ENCODE measurements at places on chromosomes 1 and 21. TPM values are rescaled to one million over a fixed set of nuclear protein-coding genes. Genes with fewer than 3 reads are reported as not detected.

The SH2D1B gene
- not detected for total RNA-seq

The C1orf198 gene
- 32.9 TPM for total RNA-seq

The KRTAP19-1 gene
- not detected for total RNA-seq

The RHBDL2 gene
- total RNA-seq: 0.25 TPM

The KIF17 gene
- total RNA-seq: 4.6 TPM

The OR2L2 gene
- total RNA-seq: under 0.01 TPM

The ERI3 gene
- total RNA-seq: 38.1 TPM

The PGM1 gene
- total RNA-seq: 109 TPM

The PBX1 gene
- 62.4 TPM for total RNA-seq

The NR1I3 gene
- not detected for total RNA-seq

The SLC35F3 gene
- 0.12 TPM for total RNA-seq

The ZSCAN20 gene
- total RNA-seq: 14.2 TPM

The ETV3L gene
- not detected for total RNA-seq

The VAMP3 gene
- 74.5 TPM for total RNA-seq

The UBE2U gene
- total RNA-seq: not detected

The FAM72B gene
- total RNA-seq: 2.4 TPM

The CFAP107 gene
- 0.12 TPM for total RNA-seq

The CLDN17 gene
- total RNA-seq: not detected

The TMPRSS15 gene
- not detected for total RNA-seq

The GNAT2 gene
- total RNA-seq: 0.33 TPM

The RIT1 gene
- 40.2 TPM for total RNA-seq

The OR2L13 gene
- total RNA-seq: not detected

The KRTAP10-7 gene
- total RNA-seq: not detected

The SAMD13 gene
- total RNA-seq: 0.25 TPM

The SH3BGR gene
- 1.00 TPM for total RNA-seq

The CSMD2 gene
- total RNA-seq: 10.1 TPM

The BEST4 gene
- 0.11 TPM for total RNA-seq

The GPA33 gene
- not detected for total RNA-seq

The PPIAL4G gene
- total RNA-seq: not detected

The BATF3 gene
- 0.75 TPM for total RNA-seq

The WNT3A gene
- total RNA-seq: not detected

The KCNH1 gene
- 0.22 TPM for total RNA-seq

The ARTN gene
- 0.50 TPM for total RNA-seq

The PEAR1 gene
- 1.6 TPM for total RNA-seq

The ATAD3C gene
- total RNA-seq: not detected

The NTRK1 gene
- not detected for total RNA-seq

The CD1E gene
- not detected for total RNA-seq

The TRNAU1AP gene
- 33.1 TPM for total RNA-seq

The RSPH1 gene
- not detected for total RNA-seq

Measured in uterine smooth muscle cell (primary cell).